T1000 (cell line): ENCODE measurements at places on chromosomes 1 and 21.

GRCh38 chr21:34987501-34988072 is 61.5 kb downstream of the RUNX1 start:
- no peak for DNase-seq

GRCh38 chr1:156768610-156769295 is 1.4 kb downstream of the PRCC start:
- no peak for DNase-seq

- no peak for DNase-seq
These were observed 12.3 kb downstream of the BCAR3 start for GRCh38 chr1:93669369-93669768.

GRCh38 chr1:214678386-214678785 is 75.4 kb downstream of the CENPF start:
- no peak for DNase-seq

DNA sequence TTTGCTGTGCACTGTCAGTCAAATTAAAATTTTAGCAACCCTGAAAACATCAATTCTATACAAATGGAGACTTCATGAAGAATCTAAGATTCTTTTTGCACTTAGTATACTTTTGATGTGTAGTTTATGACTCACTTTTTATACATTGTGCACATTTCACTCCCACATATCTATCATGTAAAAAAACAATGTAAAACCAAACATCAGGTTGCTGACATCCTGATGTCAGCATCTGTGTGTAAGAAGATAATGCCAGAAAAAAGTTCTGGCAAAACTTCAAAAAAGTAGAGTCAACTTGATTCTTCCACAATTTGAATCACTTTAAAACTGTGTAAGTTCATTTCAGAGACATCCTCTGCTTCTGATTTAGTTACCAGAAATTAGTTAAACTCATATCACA is 115.7 kb downstream of the CENPF start:
- DNase-seq = no peak

- no peak for DNase-seq
These were observed 4.4 kb downstream of the ST7L start for GRCh38 chr1:112614460-112615065.

DNA sequence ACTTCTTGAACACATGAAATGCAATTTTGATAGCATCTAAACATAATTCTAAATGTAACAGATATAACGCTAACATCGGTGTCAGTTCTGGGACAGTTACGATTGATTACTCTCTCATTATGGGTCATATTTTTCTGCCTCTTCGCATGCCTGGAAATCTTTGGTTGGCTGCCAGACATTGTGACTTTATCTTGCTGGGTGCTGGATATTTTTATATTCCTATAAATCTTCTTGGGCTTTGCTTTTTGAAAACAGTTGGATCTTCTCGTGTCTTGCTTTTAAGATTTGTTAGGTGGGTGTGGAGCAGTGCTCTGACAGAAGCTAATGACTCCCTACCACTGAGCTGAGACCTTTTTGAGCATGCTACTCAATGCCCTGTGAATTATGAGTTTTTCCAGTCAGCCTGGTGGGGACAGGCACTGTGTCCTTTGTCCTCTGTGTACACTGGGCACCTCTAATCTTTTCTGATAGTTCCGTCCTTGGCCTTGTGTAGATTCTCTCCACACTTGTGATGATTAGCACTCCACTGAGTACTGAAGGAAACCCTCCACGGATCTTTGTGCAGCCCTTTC is 28.0 kb upstream of the EDARADD start:
- DNase-seq = no peak

- DNase-seq = no peak
These were observed 648 bp upstream of the DR1 start for GRCh38 chr1:93344886-93345632.

DNA sequence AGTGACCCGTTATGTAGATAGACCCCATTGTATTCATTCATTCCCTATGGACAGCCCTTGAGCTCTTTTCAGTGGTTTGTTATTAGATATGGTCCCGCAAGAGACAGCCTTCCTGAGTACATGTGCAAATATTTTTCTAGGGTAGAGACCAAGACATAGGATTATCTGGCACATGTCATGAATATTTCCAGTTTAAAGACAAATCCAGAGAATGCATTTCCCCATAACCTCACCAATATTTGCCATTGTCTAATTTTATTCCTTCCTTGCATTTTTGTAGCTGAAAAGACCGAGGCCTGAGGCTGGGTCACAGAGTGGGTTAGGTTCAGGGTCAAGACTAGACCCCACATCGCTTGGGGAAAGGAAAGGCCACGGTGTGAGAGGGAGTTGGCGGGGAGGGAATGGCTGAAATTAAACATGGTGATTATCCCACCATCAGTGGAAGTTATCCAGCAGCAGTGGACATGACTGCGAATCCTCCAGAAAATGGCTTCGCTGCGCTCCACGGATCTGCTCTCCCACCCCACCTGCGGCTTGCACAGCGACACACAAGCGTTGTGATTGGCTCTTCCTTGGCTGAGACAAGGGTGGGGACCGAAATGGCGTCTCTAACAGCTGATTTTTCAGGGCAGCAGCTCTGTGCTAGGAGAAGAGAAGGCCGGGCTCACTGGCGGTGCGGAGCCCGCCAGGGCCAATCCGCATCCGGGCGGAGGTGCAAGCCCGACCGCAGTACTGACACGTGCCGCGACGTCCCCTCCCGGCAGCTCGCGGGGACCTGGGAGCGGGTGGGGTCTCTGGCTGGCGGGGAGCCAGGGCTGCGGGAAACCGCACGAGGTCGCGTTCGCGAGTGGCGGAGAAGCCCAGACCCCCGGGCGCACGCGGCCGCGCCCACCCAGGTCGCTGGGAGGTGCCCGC is 16.1 kb upstream of the STMN1 start:
- no peak for DNase-seq

DNA sequence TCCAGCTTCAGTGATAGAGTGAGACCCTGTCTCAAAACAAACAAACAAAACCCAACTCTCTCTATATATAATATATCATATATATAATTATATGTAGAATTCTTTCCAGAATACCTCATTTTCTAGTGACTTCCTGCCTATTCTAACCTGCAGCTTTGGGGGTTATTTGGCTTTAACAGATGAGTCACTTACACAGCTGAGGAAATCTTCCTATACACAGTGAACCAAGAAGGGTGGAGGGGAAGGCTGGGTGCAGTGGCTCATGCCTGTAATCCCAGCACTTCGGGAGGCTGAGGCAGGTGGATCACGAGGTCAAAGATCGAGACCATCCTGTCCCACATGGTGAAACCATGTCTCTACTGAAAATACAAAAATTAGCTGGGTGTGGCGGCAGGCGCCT is 9.2 kb downstream of the RAB29 start:
- DNase-seq = no peak

DNA sequence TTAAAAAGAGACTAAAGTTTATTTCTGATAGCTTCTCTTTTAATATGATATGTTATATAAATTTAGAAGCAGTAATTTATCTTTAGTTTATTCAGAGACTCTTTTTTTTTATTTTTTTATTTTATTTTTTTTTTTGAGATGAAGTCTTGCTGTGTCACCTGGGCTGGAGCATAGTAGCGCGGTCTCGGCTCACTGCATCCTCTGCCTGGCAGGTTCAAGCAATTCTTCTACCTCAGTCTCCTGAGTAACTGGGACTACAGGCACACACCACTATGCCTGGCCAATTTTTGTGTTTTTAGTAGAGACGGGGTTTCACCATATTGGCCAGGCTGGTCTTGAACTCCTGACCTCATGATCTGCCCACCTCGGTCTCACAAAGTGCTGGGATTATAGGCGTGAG is 89.6 kb downstream of the DISP1 start:
- no peak for DNase-seq

GRCh38 chr1:218401441-218401997 is 56.4 kb downstream of the TGFB2 start:
- DNase-seq = no peak

- DNase-seq = no peak
These were observed 2.7 kb downstream of the IL10RB start for GRCh38 chr21:33268737-33269441.

- no peak for DNase-seq
These were observed 1.9 kb downstream of the SPRR4 start for GRCh38 chr1:152972196-152972886.

DNA sequence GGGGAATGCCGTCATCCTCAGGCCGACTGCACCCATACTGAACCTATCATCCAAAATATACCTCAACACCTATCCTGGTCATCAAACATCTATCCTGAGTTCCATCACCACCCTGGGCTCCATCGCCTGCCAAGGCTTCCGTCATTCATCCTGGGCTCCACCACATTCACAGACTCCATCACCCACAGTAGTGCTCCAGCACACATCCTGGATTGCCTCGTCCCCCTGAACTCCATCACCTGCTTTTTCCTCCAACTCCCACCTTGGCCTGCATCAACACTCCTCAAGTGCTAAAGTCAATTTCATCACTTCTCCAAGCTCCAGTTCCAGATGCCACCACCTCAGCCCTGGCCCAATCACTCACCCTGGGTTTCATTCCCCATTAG is 7.8 kb downstream of the MAP3K6 start:
- DNase-seq = no peak

- DNase-seq = no peak
These were observed 56.7 kb downstream of the PRRX1 start for GRCh38 chr1:170720661-170721060.

DNA sequence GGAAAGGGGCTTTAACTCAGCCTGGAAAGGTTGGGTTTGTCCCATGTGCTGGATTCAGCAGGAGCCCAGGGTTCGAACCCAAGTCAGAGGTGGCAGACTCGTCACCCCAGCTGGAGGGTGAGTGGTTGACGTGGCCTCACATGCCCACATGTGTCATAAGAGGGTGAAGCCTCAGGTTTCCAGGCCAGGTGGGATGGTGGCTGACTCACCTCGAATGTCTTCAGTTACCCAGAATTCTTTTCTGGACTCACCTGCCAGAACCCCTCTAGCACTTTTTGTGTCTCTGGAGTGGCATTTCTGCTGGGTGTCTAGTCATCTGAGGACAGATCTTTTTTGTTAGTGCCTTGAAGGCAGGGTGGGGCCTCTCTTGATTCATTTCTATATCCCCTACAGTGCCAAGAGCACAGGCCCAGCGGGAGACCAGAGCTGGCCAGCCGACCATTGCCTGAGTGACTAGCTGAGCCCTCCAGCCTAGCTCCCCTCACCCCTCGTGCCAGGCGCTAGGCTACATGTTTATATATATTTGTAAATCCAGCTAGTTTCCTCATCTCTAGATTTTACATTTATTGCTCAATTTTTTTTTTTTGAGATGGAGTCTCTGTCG is 28.1 kb downstream of the IL6R start:
- no peak for DNase-seq

DNA sequence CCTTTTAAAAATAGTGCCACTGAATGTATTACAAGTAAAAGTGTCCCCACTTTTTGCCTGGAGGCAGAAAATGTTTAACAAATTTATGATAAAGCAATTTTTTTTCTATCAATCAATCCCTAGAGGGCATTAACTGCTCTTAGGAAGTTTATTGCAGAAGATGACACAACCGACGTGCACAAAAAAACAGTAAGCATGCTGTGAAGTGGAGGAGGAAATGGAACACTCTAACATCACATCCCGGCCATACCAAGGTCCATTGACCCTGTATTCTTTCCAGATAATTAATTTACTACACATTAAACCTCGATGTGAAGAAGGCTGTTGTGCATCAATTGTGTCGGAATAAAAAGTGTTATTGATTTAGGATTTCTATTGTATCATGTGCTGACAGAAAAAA is 264.9 kb upstream of the NR5A2 start:
- no peak for DNase-seq

GRCh38 chr1:32332290-32333079 is 3.5 kb downstream of the MARCKSL1 start:
- DNase-seq = no peak

DNA sequence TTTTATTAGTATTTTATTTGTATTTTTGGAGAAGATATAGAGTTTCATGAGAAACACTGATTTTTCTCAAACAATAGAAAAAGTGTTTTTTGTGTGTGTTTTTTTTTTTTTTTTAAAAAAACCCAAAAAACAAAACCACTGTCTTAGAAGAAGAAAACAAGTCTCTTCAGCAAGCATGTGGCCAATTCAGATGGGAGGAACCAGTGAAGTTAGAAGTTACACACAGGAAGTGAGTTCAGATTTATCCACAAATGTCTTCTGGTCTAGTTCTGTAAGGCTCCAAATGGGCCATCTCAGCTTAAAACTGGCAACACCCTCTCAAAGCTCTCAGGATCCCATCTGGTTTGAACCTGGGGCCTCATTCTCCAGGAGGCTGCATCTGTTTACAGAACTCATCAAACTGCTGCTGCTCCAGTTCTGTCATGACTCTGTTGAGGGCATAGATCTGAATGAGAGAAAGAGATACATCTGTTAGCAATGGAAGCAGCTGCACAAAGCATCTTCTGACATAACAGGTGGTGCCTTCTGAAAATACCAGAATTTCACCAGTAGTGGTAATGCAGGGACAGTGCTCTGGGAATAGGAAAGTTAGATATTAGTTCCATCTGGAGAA is 9.8 kb upstream of the ERMAP start:
- DNase-seq = no peak

GRCh38 chr1:162279136-162279498 is 97.5 kb downstream of the SPATA46 start:
- no peak for DNase-seq

GRCh38 chr21:31351438-31351837 is 7.4 kb upstream of the TIAM1 start:
- DNase-seq = peak; percentile 83

- no peak for DNase-seq
These were observed 935.2 kb downstream of the PLA2G4A start for GRCh38 chr1:187763976-187764375.

DNA sequence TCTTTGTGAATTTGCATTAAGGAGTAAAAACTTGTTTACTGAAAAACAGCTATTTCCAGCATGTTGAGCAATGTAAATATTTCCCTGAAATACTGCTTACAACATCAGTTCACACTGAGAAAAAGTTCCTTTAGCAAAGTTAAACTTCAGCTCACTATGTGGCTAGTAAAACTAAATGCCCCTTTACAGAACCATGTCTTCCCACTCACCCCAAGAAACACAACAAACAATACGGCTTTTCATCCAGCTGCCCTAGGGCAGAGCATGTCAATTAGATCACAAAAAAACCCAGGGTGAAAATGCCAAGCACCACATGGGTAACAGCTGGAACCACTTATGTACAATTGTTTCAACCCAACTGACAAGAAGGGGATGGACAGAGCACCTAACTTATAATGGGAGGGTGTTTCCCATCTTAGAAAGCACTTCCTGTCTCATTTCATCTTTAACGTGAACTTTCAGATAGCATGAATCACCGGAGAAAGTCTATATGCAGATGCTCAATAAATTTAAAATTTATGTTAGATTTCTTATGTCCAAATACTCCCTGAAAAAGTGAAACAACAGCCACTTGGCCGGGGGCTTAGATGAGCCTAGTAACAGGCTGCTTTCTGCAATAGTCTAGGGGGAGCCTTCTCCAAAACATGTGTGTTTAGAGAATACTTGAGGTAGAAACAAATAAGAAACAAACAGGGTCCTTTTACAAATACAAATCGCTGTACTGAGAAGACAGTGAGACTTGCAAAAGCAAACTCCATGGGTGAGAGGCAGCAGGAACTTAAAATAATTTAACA is 6.6 kb downstream of the NID1 start:
- no peak for DNase-seq
